ENCODE measurements at places on chromosomes 12 and 14.
A peak's percentile ranks its signal among the peaks of the same experiment; 100 is the strongest.

GRCh38 chr12:128978067-128978466 lies 124.8 kb downstream of the GLT1D1 start:
- H3K4me3 ChIP-seq = no peak overlapping the region
- no peaks in the 10 kb centered on the region for H3K27me3 ChIP-seq
- no peak for DNase-seq
- no peak overlapping the region for H3K27ac ChIP-seq
- H3K36me3 ChIP-seq = no peaks in the 10 kb centered on the region
- H3K4me1 ChIP-seq = no peaks in the 10 kb centered on the region

DNA sequence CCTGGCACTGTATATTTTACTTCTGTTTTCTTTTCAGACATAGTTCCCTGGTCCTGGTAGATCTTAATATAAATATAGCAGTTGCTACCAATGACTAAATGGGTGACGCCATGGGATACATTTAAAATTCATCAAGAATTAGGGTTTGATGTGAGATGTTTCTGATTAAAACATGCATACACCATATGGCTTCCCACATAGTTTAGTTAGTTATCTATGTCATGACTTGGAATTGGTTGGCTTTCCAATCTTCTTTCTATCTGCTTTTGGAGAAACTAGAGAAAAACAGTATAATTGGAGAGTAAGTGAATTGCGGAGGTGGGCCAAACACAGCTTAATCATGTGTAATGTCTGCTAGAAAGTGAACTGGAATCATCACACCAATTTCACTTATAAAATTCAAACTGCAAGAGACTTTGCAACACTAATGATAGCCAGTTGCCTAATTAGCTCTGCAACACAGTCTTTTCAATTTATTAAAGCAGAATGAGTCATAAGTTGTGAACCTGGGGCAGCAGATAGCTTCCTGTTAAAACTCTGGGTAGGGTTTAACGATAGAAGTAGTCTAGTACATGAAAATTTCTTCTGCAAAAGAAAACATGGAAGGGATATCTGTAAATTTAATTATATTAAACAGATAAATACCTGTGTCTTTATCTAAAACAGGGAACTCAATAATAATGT lies 295.2 kb downstream of the SLC16A7 start:
- no peak overlapping the region for H3K27ac ChIP-seq
- H3K4me1 ChIP-seq = no peaks in the 10 kb centered on the region
- H3K36me3 ChIP-seq = no peaks in the 10 kb centered on the region

GRCh38 chr14:75662966-75663365 lies 1.9 kb downstream of the TTLL5 start:
- no peak for DNase-seq
- peaks cover 35% of the 10 kb centered on the region for H3K4me1 ChIP-seq
- H3K36me3 ChIP-seq = peaks cover 17% of the 10 kb centered on the region
- peak overlapping the region; percentile 34 for H3K4me3 ChIP-seq

DNA sequence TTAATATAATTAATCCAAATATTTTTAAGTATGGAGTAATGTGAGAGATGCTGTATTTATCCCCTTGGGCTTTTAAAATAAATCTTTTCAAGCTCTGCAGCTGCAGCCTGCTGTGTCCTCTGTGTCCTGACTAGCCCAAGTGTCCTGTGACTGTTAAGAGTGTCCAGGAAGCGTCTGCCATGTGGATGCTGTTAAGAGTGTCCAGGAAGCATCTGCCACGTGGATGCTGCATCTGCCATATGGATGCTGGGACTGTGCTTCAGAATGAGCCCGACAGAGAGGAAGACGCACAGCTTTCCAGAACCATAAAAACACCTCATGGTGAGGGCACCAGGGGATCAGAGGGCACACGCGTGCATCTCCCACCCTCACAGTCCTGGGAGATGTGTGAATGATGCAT lies 307.2 kb downstream of the ADGRD1 start:
- H3K36me3 ChIP-seq = no peaks in the 10 kb centered on the region
- no peak overlapping the region for H3K27ac ChIP-seq
- no peak overlapping the region for H3K4me3 ChIP-seq
- H3K4me1 ChIP-seq = no peaks in the 10 kb centered on the region
- DNase-seq = no peak
- no peaks in the 10 kb centered on the region for H3K27me3 ChIP-seq

DNA sequence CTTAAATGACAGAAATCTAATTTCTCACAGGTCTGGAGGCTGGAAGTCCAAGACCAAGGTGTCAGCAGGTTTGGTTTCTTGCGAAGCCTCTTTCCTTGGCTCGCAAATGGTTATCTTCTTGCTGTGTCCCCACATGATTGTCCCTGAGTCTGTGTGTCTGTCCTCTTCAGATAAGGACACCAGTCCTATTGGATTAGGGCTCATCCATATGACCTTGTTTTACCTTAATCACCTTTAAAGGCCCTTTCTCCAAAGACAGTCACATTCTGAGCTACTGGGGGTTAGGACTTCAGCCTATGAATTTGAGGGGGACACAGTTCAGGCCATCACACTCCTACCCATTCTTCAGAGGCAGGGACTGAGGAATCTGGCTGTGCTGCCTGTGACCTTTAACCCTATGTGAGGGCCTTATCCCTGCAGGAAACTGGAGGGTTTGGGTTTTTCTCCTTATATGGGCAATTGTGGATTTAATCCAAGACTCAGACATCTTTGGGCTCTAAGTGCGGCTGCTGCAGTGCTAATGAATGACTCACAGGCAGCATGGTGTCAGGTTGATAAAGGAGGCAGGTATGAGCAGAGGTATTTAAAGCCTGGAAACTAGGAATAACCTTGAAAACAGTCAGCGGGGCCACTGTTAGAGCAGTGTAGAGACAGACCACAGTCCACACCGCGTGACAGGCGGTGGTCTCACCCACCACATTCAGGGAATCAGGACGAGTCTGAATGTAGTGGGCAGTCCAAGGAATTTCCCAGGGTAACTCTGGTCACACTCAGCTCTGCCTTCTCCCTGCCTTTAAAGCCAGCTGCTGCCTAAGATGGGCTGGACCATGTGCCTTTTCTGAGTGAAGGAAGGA lies 10.2 kb downstream of the TPCN1 start:
- no peak overlapping the region for H3K27ac ChIP-seq
- no peak overlapping the region for H3K4me3 ChIP-seq
- peaks cover 33% of the 10 kb centered on the region for H3K36me3 ChIP-seq
- H3K27me3 ChIP-seq = no peaks in the 10 kb centered on the region
- peaks cover 45% of the 10 kb centered on the region for H3K4me1 ChIP-seq

GRCh38 chr12:131785763-131786330 lies 42.3 kb upstream of the MMP17 start:
- H3K4me1 ChIP-seq = no peaks in the 10 kb centered on the region
- H3K27me3 ChIP-seq = no peaks in the 10 kb centered on the region
- H3K27ac ChIP-seq = no peak overlapping the region

- H3K4me3 ChIP-seq = no peak overlapping the region
- peaks cover 79% of the 10 kb centered on the region for H3K4me1 ChIP-seq
- H3K27ac ChIP-seq = no peak overlapping the region
- no peaks in the 10 kb centered on the region for H3K27me3 ChIP-seq
- DNase-seq = no peak
Observed at GRCh38 chr12:11656550-11656949, 7.1 kb downstream of the ETV6 start.

GRCh38 chr12:120483621-120484020 lies 12.3 kb upstream of the DYNLL1 start:
- no peak overlapping the region for H3K4me3 ChIP-seq
- H3K27ac ChIP-seq = no peak overlapping the region
- peaks cover 2% of the 10 kb centered on the region for H3K36me3 ChIP-seq
- H3K4me1 ChIP-seq = peaks cover 18% of the 10 kb centered on the region
- DNase-seq = no peak
- no peaks in the 10 kb centered on the region for H3K27me3 ChIP-seq

- no peak overlapping the region for H3K4me3 ChIP-seq
- no peaks in the 10 kb centered on the region for H3K27me3 ChIP-seq
- H3K4me1 ChIP-seq = no peaks in the 10 kb centered on the region
- H3K27ac ChIP-seq = no peak overlapping the region
- H3K36me3 ChIP-seq = no peaks in the 10 kb centered on the region
Observed at GRCh38 chr14:52873065-52873464, 77.8 kb downstream of the FERMT2 start.

GRCh38 chr12:27780612-27781408 lies 774 bp upstream of the MANSC4 start:
- peaks cover 6% of the 10 kb centered on the region for H3K36me3 ChIP-seq
- peak overlapping the region; percentile 80 for H3K4me3 ChIP-seq
- peak overlapping the region; percentile 54 for H3K27ac ChIP-seq
- H3K4me1 ChIP-seq = peaks cover 36% of the 10 kb centered on the region
- DNase-seq = no peak

GRCh38 chr12:102435827-102436436 lies 44.4 kb downstream of the IGF1 start:
- H3K27ac ChIP-seq = no peak overlapping the region
- no peaks in the 10 kb centered on the region for H3K36me3 ChIP-seq
- H3K4me3 ChIP-seq = no peak overlapping the region
- DNase-seq = no peak
- peaks cover 3% of the 10 kb centered on the region for H3K27me3 ChIP-seq
- no peaks in the 10 kb centered on the region for H3K4me1 ChIP-seq

DNA sequence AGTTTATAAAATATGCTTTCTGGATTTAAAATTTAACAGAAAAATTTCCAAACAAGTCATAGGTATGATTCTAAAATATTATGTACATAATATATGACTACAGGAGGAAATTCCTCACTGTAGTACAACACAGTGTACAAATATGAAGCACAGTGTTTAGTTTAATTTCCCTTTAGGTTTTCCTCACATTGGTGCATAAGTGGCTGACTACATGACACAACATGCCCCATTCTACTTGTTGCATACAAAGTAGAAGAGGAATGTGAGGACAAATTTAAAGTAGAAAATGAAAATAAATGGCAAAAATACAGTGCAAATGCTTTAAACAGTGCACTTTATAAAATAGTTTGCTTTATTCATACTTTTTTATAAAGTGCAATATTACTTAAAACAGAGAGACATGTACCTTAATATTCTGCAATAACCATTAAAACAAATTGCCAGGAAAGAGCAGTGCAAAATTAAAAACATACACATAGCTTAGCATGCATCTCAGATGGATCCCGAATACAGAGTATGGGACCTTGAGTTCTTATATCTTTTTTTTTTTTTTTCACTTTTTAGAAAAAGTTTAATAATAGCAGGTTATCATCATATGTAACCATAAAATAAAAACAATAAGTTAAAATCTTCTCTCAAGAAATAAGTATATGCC lies 54.8 kb upstream of the TTC7B start:
- no peaks in the 10 kb centered on the region for H3K27me3 ChIP-seq
- no peak for DNase-seq
- no peak overlapping the region for H3K4me3 ChIP-seq

GRCh38 chr14:89618811-89619551 lies 201.9 kb upstream of the FOXN3 start:
- peak overlapping the region; percentile 95 for H3K4me3 ChIP-seq
- no peaks in the 10 kb centered on the region for H3K27me3 ChIP-seq
- peaks cover 8% of the 10 kb centered on the region for H3K36me3 ChIP-seq
- peak; percentile 77 for DNase-seq
- peaks cover 61% of the 10 kb centered on the region for H3K4me1 ChIP-seq

GRCh38 chr12:26403601-26404000 lies 208.2 kb downstream of the SSPN start:
- H3K36me3 ChIP-seq = no peaks in the 10 kb centered on the region
- H3K4me3 ChIP-seq = no peak overlapping the region
- H3K4me1 ChIP-seq = no peaks in the 10 kb centered on the region
- no peak overlapping the region for H3K27ac ChIP-seq
- no peaks in the 10 kb centered on the region for H3K27me3 ChIP-seq
- no peak for DNase-seq

GRCh38 chr12:126454581-126454980 lies 1389.3 kb downstream of the AACS start:
- H3K4me1 ChIP-seq = no peaks in the 10 kb centered on the region
- H3K4me3 ChIP-seq = no peak overlapping the region
- H3K27me3 ChIP-seq = no peaks in the 10 kb centered on the region
- H3K27ac ChIP-seq = no peak overlapping the region
- no peak for DNase-seq

DNA sequence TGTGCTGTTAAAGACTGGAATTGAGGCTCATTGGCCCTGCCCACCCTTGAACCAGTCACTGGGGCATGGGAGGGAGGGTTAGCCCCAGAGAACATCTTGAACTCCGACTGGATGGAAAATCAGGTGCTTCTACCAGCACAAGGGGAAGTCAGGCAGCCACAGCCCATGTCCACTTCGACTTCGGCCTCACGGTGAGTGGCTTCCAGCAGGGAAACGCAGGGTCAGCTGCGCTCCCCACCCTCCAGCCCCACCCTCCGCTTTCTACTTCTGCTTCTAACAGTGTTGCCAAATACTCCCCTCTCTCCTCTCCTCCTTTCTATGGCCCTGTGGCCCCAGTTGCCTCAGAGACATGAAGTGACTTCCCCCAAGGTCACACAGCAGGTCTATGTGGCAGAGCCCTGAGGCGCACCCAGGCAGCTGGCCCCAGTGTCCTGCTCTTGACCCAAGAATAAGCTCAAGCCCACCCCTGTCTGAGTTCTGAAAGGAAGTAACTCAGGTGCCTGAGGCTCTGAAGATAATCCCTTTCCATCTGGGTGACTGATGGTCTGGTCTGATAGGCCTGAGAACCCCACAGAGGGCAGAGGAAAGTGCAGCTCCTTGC lies 11.9 kb upstream of the SH2B3 start:
- H3K27ac ChIP-seq = no peak overlapping the region
- no peak for DNase-seq
- H3K4me1 ChIP-seq = peaks cover 9% of the 10 kb centered on the region
- H3K36me3 ChIP-seq = no peaks in the 10 kb centered on the region

- no peaks in the 10 kb centered on the region for H3K36me3 ChIP-seq
- peak; percentile 53 for DNase-seq
- peaks cover 7% of the 10 kb centered on the region for H3K27me3 ChIP-seq
- peak overlapping the region; percentile 91 for H3K4me3 ChIP-seq
Observed at GRCh38 chr12:64221651-64222008, 466 bp downstream of the KICS2 start.

DNA sequence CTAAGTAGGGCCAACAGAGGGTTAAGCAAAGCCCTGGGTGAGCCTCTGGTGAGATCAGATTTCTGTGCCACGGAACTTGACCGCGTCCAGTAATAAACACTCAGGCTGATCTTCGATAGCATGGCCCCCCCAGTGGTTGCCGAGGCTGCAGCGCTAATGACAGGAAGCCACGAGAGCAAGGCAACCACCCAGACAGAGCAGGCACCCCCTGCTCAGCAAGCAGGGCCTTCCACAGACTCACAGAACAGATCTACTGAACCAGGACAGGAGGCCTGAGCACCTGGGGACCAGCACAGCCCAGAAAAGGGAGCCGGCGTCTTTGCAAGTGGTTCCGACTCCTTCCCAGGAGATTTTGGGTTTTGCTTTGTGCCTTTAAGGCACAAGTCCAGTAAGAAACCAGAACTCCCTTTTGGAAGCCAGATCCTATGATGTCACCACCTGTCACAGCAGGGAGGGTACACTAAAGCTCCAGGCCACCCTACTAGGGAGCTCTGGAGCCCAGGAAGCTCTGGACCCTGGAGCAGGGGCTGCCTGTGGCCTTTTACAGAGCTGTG lies 42.3 kb downstream of the BCL11B start:
- peak overlapping the region; percentile 99 for H3K27ac ChIP-seq
- H3K4me1 ChIP-seq = peaks cover 95% of the 10 kb centered on the region
- H3K27me3 ChIP-seq = no peaks in the 10 kb centered on the region
- H3K36me3 ChIP-seq = peaks cover 80% of the 10 kb centered on the region
- peak overlapping the region; percentile 73 for H3K4me3 ChIP-seq
- no peak for DNase-seq

All from activated CD4-positive, alpha-beta memory T cell treated with anti-CD3 and anti-CD28 coated beads, Interleukin-2, amount 10 ng/mL, durations not matched to agents 7 days and 5 days (primary cell).